ENCODE measurements at places on chromosomes 5 and 9.

DNA sequence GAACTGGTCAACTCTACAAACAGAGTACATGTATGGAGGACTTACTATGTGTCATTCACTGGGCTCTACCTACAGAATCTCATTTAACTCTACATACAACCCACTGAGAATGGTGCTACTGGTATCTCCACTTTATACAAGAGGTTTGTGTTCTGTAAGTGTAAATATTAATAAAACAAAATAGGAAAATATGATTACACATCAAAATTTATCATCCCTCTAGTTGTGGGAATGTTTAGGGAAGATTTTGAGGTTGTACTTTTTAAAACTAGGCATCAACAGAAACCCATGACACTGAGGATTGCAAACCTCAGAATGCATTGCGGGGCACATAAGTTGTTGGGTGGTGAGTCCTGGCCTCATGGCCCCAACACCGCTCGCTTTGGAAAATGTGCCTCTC lies 11.7 kb downstream of the SH3RF2 start:
- no peak for DNase-seq

- DNase-seq: no peak
Observed at GRCh38 chr9:113927277-113927676, 51.2 kb downstream of the ZNF618 start.

GRCh38 chr9:7186175-7186574 lies 428.4 kb downstream of the KDM4C start:
- peak; percentile 13 for DNase-seq

DNA sequence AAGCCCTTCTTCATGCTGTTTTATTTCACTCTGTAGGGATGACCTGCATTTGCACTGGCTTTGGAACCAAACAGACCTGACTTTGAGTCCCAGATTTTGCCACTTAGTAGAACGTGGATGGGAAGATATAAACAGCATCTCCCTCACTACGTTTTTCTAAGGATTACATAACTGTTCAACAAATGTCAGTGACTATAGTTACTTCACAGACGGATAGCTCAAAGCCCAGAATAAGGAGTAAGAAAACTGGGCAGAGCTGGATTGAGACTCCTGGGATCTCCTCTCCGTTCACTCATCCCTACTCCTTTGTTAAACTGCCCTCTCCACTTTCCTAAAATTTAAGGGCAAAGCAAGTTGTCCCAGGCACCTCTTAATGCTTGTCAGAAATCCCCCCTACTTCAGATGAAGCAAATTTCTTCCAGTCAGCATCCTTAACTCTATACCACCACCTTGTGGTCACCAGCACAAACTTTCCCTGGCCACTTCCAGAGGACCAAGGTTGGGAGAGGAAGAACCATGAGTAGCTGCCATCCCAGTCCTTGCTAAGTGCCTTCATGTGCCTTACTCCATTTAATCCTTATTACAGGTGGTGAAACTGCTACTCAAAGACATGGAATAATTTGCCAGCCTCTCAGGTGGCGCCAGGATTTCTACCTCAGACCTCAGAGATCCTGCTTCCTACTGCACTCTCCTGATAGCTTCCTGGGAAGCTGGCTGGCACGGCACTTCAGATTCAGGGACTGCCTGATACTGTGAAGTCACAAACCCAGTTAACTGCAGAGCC lies 38.4 kb downstream of the EGR1 start:
- DNase-seq: peak; percentile 79

DNA sequence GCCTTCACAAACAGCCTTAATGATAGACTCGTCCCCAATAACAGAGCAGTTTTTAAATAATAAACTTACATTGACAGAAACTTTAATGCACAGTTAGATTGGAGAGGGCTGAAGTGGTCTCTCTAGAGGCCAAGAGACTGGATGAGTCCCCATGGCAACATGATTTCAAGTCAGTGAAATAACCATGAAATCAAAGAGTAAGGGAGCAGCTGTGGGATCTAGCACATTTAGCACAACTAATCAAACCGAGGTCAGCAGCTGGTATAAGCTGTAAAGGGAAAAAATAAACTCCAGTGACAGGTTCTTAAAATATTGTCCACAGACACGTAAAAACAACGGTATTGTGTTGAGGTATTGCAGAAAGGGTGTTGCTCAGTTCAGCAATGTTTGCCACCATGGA lies 916.6 kb downstream of the DNAH5 start:
- no peak for DNase-seq

DNA sequence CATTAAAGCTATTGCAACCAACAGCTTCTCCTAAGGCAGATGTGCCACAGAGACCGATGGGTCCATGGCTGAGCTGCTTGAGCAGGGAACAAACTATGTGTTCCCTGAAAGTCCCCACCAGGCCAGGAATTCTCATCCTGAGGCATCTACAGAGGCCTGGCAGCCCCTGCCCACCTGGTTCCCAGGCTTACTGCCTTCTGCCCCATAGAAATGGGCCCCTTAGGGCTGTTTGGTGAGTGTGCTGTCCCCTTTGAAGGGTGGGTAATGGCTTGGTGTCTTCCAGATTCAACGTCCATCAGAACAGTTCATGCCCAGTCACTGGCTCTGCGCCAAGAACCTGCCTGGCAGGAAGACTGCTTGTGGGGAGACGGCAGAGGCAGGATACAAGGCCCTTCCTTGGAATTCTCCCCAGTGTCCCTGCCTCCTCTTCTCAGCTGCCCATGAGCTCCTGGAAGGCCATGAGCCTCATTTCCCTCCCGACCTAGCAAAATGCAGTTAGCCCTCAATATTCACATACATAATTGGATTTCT lies 3.8 kb upstream of the COL27A1 start:
- DNase-seq: no peak

DNA sequence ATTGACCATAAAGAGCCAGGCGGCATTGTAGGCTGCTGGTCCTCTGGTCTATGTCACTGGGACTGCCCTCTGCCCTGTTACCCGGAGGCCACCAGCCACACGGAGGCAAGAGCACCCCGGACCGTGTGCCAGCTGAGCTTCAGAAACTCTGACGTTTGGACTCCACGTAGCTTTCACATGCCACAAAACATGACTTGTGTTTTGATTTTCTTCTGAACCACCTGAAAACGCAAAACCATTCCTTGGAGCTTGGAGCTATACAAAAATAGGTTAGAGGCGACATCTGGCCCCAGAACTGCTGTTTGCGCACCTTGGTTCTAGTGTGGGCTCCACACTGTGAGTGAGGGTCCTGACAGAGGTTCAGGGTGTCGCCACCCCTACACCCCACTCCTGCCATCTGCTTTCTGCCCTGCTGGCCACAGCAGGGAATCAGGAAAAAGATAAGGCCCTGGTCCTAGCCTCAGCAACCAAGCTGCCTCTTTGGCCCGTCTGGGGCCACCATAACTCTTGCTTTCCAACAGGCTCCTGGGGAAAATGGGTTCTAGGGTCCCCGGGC lies 151.3 kb upstream of the IRX2 start:
- DNase-seq: no peak

DNA sequence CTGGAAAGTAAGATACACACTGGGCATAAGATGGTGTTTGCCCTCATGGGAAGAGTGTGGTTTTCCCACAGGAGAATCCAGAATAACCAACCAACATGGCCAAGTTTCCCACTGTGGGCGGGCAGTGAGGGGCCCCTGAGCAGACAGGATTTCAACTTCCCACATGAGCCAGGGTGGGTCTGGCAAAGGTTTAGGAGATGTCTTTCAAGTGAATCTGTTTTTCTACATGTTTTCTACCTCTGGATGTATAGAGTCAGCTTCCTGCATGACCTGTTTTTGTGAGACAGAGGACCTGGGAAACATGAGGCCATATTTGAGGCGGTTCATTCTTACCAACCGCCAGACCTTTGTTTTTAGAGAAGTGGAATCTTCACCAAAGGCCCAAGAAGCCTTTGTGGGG lies 100.5 kb downstream of the TLE4 start:
- DNase-seq: no peak

- no peak for DNase-seq
Observed at GRCh38 chr9:133734590-133735414, 3.4 kb downstream of the SARDH start.

GRCh38 chr9:114087721-114088120 lies 9.6 kb upstream of the AMBP start:
- DNase-seq: no peak

DNA sequence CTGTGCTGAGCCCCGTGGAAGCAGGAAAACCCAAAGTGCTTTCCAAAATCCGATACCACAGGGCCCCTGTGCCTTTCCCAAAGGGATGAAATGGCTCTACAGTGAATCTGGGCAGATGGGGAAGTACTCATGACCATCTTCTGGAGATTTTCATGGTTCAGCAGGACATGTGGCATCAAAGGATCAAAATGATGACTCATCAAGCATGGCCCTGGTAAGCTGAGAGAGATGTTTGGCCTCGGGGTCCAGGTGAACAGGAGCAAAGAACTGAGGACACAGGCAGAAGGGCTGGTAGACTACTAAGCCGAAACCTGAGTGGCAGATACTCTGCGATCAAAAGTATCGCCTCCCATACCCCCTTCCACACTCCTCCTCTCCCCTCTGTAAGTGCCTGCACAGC lies 160.0 kb upstream of the EFNA5 start:
- DNase-seq: no peak

- no peak for DNase-seq
Observed at GRCh38 chr5:176902911-176903664, 3.9 kb upstream of the HK3 start.

DNA sequence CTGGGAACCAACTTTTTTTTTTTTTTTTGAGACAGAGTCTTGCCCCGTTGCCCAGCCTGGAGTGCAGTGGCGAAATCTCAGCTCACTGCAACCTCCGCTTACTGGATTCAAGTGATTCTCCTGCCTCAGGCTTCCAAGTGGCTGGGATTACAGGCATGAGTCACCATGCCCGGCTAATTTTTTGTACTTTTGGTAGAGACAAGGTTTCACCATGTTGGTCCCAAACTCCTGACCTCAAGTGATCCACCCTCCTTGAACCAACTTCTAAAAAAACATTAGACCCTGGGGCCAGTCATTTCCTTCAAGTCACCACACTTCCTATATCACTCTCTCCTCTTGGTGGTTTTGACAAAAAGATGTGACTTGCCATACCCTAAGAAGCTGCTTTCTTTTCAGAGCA lies 10.9 kb upstream of the SHROOM1 start:
- peak; percentile 59 for DNase-seq

- DNase-seq: peak; percentile 66
Observed at GRCh38 chr9:93713716-93714115, 137.3 kb downstream of the PHF2 start.

DNA sequence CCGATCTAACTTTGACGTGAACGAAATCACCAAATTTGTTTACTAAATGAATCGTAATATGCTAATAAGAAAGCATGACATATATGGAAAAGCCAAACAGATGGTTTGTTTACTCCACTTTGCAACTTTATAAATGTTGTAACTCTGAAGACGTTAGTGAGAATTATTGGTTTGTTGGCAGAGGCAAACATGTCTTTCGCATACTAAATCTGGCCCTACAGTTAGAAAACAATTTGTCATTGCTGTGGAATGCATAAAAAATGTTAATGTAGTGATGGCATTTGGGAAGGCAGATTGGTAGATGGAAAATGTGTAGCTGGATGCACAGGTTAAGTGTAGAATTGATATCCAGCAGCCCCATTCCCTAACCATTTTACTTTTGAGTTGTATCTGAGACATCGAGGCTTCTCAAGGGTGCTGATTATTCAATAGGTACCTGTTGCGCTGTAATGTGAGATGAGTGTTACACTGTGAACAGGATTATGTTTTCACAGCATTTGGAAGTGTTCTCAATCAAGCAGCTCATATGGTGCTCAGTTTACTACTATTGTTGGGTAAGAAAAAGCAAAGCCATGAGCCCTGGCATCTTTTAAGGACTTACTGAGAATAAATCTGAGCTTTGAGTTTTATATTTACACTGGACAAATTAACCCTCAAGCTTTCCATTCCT lies 444.8 kb downstream of the BNC2 start:
- peak; percentile 72 for DNase-seq

DNA sequence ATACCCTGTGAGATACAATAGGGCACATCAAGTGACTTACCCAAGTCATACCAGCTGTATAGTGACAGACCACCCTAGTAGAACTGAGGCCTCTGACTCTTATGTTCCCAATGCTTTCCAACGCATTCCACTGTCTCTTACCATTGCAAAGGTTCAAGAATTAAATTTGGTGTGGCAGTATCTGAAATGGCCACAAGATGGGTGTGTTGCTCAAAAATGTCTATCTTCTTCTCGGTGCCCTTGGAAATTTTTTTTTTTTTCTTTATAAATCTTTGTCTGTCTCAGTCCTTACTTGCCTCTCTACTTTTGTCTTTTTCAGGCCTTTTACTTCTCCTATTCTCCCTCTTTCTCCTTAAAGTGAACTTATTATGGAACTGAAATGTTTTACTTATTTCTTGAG lies 48.4 kb downstream of the GPR21 start:
- DNase-seq: peak; percentile 58

DNA sequence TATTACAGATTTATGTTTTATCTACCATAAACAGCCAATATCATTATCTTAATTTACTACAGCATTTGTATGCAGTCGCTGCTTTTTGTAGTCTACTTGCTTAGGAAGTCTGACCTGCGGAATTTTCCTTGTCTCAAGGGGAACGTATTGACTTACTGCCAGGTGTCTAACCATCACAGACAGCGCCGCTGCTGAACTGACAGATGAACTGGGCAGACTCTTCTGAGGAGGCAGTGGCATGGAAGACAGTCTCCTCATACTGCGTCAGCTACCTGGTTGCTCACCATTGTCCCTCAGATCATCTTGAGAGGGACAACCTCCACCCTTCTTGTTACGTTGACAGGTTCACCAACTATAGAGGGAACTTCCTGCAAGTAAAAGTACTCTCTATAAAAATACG lies 574.3 kb upstream of the ZNF462 start:
- DNase-seq: no peak

- no peak for DNase-seq
Observed at GRCh38 chr5:17331651-17332050, 114.2 kb downstream of the BASP1 start.

GRCh38 chr9:90032296-90033027 lies 427.6 kb downstream of the GADD45G start:
- DNase-seq: no peak

GRCh38 chr9:106062250-106062649 lies 367.9 kb downstream of the TMEM38B start:
- peak; percentile 1 for DNase-seq

GRCh38 chr9:71716138-71716909 lies 52.0 kb downstream of the CEMIP2 start:
- DNase-seq: peak; percentile 55

DNA sequence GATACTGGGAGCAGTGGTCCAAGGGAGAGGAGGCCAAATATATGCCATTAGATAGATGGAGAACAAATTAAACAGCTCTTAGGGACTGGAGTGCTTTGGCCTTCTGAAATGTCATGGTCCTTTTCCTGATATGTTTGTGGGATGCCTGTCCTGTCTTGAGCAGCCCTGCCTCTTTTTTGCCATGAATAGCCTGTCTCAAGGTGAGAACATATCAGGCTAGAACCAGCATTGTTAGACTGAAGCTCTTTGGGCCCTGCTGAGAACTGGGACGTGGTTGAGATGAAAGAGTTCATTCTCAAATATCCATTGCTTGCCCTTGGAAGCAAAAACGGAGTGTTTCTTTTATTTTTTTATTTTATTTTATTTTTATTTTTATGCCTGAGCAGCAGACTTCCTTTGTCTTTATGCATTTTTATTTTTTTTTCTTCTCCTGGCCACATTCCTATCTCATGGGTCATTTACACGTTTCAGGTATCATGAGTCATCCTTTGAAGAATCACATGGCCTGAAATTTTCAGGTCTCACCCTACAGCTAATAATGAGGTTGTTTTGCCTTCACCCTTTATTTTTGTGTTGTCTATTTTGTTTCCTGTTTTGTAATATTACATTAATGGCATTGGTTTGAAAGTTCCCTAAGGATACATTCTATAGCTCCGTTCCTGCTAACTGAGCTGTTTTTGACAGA lies 371.4 kb downstream of the PSAT1 start:
- peak; percentile 59 for DNase-seq

GRCh38 chr5:33049842-33050241 lies 338.7 kb downstream of the NPR3 start:
- DNase-seq: peak; percentile 97
